NCI-H748 treated with DMSO at 0.1 percent for 48 hours (cell line): ENCODE measurements at places on chromosomes 1 and 21.
A peak's percentile ranks its signal among the peaks of the same experiment; 100 is the strongest.

- no peak for DNase-seq
Observed at GRCh38 chr1:5842679-5843078, 149.5 kb downstream of the NPHP4 start.

GRCh38 chr1:203291201-203292096 lies 13.9 kb upstream of the BTG2 start:
- DNase-seq: peak; percentile 69

DNA sequence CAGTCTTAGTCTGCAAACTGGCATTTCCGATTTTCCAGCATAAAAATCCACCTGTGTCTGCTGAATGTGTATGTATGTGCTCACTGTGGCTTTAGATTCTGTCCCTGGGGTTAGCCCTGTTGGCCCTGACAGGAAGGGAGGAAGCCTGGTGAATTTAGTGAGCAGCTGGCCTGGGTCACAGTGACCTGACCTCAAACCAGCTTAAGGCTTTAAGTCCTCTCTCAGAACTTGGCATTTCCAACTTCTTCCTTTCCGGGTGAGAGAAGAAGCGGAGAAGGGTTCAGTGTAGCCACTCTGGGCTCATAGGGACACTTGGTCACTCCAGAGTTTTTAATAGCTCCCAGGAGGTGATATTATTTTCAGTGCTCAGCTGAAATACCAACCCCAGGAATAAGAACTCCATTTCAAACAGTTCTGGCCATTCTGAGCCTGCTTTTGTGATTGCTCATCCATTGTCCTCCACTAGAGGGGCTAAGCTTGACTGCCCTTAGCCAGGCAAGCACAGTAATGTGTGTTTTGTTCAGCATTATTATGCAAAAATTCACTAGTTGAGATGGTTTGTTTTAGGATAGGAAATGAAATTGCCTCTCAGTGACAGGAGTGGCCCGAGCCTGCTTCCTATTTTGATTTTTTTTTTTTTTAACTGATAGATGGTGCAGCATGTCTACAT lies 2.5 kb upstream of the OLFML3 start:
- DNase-seq: no peak

GRCh38 chr1:222644636-222644980 lies 26.7 kb downstream of the MIA3 start:
- no peak for DNase-seq

DNA sequence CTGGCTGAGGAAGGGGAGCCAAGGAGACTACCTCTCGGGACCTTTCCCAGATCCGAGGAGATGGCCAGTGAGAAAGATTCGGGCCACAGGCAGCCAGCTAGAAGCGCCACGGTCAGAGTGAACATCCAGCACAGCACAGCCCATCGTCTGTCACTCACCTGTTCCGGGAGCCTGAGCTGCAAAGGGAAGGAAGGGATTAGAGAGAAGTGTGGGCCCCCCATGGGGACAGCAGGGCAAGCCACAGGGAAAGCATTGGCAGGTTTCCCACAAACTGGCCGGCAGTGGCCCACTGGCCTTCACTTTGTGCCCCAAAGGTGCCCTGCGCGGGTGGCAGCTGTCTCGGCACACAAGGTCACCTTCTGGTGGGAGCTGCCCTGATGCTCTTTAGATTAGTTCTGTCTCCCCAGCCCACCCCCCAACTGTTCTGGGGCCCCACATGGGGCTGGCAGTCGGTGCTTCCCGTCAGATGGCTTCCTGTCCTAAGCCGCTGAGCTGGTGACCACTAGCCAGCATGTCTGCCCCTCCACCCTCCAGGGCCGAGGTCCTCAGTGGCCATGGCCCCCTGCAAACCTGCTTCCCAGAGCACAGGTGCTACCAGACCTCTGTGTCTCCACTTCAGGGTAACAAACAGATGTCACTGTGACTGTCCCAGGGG lies 56.7 kb downstream of the LACTBL1 start:
- no peak for DNase-seq

- peak; percentile 53 for DNase-seq
Observed at GRCh38 chr1:119974013-119974412, 77.7 kb upstream of the ADAM30 start.

DNA sequence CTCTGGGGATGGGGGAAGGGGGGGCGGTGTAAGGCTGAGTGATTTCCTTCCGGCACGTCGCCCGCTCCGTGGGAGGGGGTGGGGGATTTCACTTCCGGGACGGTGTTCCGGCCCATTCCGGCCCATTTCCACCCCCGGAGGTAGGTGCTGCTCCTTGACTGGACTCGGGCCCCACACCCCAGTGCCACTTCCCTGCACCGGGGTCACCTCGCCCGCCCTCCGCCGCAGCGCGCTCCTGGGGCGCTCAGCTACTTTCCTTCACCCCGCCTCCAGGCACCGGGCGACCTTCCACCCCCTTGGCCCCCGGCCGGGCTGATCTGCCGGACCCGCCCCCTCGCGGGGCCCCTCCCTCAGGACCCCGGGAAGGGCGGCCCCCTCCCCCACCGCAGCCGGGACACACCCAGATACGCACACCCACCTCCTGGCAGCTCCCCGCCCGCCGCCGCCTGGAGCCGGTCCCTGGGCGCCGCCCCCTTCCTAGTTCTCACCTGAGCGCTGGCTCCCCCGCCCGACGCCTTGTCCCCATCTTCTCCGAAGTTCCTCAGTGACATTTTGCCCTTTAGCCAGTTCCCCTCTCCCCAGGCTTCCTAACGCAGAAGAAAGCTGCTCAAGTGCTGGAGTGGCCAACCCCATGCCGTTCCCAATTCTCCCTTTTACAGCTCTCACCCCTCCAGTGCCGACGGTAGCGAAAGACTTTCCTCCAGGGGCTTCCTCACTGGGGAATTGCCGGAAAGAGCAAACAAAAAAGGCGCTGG lies at the start of gene ZBTB37:
TSS of gene ZBTB37 (plus strand) at position 115 of the 755 bp plus-strand sequence. CDS start 1,846 bp downstream, outside the sequence.
- DNase-seq: peak; percentile 72

DNA sequence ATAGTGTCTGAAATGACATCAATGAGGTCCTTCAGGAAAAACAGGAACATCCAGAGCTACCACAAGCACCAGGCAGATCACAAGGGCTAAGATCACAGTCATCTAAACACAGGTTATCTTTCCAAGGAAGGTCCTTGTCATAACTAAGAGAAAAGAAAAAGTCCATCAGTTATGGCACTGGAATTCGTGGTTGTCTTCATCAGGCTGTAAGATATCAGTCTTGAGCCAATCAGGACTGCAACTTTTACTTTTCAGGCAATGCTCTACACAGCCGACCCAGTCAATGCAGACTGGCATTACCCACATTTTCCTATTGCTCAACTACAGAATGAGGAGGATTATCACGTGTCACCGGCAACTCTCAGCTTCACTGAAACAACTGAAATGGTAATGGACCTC lies 26.4 kb downstream of the SORT1 start:
- DNase-seq: no peak

GRCh38 chr21:28833182-28833581 lies 159.5 kb downstream of the LTN1 start:
- no peak for DNase-seq

DNA sequence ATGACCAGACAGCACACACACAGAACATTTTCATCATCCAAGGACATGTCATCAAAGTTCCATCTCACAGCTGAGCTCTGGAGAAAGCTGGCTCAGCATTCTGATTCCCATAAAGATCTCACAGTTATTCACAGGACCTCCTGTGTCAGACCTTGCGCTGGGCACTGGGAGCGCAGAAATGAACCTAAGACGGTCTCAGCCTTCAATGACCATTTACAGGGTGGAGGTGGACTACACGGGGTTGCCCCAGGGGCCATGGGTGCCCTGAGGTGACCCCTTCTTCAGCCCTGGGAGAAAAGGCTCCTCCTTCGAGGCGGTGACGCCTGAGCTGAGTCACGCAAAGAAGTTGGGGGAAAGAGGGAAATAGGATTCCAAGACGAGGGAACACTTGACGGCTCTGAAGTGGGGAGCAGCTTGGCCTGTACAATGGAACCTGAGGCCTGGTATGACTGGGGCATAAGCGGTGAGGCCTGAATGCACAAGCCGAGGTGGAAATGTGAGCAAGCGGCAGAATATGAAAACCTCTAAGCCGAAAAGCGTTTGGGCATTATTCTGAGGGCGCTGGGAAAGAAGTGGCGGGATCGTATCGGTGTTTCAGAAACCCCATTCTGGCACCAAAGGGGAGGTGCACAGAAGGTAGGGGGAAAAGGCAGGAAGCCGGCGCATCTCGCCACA lies 797 bp downstream of the CC2D1B start:
- no peak for DNase-seq

DNA sequence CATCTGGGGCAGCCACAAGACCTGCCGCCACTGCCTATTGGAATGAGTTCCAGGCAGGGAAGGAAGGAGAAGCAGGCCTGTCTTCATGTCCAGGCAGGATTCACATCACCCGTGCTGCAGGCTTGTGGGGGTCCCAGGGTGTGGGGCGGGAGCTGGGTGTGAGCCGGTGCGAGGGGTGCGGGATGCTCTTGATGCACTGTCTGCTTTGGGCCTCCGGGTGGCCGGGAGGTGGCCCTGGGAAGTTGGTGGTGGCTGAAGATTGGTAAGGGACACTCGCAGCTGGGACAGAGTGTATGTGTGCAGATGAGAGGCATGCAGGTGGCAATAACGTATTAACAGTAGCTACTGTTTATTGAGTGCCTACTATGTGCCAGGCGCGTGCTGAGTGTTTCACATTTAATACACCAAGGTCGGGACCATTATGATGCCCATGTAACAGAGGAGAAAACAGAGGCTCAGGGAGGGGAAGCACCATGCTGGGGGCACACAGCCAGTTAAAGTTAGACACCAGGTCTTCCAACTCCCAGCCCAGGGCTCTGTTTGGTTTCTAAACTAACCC lies 3.3 kb downstream of the CROCC start:
- DNase-seq: no peak

DNA sequence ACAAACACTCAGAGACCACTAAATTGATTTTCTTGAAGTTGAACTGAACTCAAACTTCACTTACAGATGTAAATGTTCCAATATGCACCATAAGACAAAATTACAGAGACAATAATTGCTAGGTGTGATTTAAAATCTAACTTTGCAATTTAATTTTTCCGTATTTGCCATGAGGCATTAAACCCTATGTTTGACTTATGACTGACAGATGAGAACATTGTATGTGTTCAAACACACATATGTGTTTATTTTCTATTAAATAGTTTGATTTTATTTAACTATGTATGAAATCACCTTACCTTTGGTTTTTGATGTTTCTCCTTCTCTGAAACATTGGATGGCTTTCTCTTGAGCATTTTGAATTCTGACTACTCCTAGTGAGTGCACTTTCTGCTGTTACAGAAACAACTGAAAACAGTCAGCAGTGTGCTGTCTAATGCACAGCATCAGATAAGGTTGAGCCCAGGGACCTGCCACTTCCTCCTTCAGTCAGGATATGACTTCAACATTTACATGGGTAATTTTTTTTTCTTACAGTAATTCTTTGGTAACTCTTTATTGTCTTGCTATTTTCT lies at the start of gene SAMSN1:
TSS of gene SAMSN1 (minus strand) at position 410 of the 575 bp plus-strand sequence. CDS start at position 356, 54 bp downstream.
- DNase-seq: no peak

DNA sequence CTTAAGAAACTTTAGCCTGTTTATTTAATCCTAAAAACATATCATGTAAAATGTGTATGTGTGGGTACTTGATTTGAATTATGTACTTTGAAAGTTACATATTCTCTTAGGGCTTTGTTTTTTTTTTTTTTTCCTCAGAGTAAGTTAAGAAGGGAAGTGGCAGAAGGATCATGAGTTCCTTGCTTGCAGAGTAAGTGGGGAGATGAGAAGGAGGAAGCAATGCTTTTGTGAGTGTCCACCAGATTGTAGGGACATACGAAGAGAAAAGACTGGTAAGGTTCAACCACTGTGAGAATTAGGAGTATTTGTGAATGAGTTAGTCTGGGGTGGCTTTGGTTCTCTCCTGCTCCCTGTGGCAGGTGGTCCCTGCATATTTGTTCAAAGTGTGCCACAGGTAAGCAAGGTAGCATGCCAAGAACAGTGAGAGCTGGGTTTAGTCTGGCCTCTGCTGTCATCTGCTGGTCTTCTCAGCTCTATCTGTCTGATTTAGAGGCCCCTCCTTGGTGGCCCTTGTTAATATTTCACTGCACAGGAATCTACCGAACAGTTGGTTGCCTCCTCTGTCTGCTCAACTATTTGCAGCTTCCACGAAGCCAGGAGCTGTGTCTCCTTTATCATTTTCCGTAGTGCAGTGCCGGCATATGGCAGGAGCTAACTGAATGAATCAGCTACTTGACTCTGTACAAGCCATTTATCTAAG lies 9.5 kb downstream of the DNM3 start:
- DNase-seq: no peak

DNA sequence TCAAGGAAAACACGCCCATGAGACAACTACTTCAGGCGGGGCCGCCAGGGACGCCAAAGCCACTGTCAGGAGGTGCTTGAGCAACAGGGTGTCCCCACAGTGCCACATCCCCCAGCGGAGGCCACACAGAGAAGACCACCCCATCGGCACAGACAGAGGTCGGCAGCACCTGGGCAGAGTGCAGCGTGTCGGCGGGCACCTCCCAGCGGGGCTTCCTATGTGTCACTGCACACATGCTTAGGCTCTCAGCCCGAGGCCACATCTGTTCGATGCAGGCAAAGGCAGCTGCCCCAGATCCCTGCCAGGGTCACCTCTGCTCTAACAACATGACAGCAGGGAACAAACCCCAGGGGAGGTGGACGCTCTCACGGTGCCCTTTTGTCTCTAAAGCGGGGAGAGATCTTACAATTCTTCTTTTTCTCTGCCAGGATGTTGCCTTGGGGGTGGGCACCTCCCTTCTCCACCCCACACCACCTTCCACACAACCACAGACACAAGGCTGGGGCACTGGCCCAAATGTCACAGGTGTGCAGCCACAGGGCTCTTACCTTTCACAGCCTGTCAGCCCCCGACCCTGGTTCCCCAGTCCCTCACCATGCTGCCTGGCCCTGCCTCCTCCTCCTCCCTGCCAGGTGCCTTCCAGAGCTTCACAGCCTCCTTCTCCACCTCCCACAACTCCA lies 4.2 kb downstream of the KRTAP10-8 start:
- DNase-seq: no peak

DNA sequence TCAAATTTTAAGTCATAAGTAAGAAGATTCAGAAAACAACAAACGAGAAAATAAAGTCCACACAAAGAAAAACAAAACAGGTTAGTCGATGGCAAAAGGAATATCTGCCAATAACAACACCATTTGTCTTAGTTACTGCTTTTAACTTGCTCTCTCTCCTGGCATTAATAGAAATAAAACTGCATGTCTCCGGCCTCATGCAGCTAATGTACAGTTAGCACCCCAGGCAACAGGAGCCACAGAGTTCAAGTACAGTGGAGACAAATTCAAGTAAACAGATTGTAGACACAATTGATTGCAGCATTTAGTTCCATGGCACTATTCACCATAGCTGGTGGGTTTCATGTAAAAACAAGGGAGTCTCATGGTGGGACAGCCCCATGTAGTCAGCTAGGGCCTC lies 33.5 kb downstream of the SUSD4 start:
- DNase-seq: no peak
